Globus pallidus (tissue), 1 donor: ENCODE measurements at places on chromosomes 11 and 22.

DNA sequence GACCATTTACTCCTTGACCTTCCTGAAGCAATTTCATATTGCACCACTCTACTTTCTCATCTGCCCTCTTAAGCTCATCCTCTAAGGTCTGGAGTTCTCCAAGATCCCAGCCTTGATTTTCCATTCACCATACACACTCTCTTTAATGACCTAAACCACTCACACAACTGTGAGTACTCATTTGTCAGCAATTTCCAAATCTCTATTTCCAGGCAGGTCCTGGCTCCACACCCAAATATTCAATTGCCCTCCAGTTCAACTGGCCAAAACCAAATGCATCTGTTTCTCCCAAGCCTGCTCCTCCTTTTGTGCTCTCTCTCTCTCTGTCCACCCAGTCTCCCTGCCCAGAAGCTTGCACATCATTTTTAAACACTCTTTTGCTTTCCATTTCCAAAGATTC, 39.6 kb downstream of the NEU3 start:
- DNase-seq: no peak

- no peak for DNase-seq
These were observed 7.5 kb downstream of the ALDH3B2 start for GRCh38 chr11:67666676-67667489.

GRCh38 chr22:46913351-46913750, 150.9 kb downstream of the TBC1D22A start:
- no peak for DNase-seq

GRCh38 chr22:21966643-21967516, 14.2 kb upstream of the PPM1F start:
- DNase-seq: no peak

GRCh38 chr11:60367009-60367408, 11.3 kb upstream of the MS4A7 start:
- no peak for DNase-seq

DNA sequence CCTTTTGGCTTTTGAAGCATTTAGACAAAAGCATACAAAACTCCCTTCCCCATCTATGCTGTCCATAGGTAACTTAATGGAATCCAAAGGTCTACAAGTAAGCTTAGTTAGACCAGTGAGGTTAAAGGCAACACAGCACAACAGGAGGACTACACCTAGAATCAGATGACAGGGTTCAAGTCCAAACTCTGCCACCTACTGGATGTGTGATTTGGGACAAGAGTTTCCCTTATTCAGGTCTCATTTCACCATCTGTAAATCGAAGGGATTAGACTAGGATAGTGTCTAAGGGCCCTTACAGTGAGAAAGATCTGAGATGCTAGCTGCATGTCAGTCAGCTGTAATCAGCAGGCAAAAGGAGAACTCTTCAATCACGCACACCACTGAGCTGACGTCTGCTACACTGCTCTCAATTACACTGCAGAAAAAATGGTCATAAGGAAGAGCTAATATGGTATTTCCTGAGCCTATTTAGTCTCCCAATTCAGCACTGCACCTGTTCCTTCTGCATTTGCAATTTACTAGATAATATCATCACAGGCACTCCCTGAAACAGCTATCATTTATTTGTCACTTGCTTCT, 82.2 kb downstream of the SERGEF start:
- no peak for DNase-seq

GRCh38 chr11:11724994-11725393, 103.2 kb upstream of the GALNT18 start:
- DNase-seq: no peak

GRCh38 chr11:16297332-16297731, 59.0 kb downstream of the SOX6 start:
- no peak for DNase-seq

DNA sequence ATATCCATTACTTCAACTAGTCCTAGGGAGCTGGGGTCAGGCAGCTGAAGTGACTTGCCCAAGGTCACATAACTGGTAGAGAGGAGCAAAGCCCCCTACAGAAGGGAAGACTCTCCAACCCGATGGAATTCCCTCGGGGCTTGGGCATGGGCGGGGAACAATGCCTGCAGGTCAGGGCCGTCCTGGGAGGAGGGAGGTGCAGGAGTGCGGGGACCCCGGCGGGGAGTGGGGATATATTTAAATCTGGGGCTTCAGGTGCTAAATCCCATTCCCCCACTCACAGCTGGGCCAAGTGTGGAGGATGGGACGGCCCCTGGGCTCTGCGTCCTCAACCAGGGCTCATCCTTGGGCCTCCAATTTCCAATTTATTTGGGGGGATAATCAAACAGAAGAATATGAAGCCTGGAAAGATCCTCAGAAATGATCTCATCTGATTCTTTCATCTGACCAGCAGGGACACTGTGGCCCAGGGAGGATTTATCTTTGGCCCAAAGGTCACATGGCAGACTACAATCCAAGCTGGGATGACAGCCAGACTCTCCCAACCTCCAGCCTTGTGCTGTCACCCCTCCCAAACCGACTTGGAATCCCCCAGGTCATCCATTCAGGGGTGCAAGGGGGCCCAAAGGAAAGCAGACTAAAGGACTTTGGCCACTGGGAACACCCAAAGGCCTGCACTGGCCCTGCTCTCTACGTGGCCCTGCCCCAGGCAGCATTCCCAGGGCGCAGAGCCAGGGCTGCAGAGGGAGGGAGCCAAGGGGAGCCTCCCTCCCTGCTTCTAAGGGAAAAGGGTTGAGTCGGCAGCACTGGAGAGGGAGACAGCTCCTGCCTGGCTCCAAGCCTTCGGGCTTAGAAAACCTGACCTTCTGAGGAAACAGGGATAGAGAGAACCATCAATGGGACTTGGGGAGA, 8.7 kb upstream of the C1QTNF6 start:
- peak; percentile 32 for DNase-seq

DNA sequence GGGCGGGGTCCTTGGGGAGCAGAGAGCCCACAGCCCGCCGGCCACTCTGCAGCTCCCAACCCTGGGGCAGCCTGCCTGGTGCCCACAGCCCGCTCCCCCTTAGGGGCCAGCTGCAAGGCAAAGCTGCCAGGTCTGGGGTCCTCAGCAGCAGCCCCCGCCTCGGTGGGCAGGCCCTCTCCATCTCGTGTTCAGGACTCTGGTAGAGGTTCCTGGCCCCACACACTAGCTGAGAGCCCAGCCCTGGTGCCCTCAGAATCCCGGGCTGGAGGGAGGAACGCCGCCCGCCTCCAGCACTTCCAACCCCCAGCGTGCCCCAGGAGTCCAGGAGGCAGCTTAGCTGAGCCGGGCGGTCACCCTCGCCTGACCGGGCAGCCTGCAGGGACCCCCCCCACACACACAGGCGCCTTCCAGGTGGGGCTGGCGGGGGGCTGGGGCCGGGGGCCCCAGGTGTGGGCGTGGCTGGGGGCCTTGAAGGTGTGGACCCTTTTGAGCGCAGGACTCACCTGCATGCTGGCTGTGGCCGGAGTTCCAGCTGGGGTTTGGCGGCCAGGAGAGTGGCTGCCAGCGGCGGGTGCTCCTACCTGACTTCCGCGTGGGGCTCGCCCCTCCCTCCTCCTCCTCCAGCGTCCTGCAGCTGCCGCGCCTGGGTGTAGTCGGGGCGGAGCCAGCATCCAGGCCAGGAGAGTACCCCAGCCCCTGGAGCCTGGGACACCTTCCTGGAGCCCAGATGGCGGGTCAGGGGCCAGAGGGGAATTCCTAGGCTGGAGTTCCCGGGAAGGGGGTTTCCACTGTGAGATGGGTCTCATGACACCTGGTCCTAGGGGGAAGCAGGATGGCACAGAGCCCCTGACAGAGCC, at the start of gene ANO9:
Gene ANO9 (minus strand): TSS at position 594 of the 857 bp plus-strand sequence. CDS start 85 bp downstream, at position 509.
- no peak for DNase-seq

DNA sequence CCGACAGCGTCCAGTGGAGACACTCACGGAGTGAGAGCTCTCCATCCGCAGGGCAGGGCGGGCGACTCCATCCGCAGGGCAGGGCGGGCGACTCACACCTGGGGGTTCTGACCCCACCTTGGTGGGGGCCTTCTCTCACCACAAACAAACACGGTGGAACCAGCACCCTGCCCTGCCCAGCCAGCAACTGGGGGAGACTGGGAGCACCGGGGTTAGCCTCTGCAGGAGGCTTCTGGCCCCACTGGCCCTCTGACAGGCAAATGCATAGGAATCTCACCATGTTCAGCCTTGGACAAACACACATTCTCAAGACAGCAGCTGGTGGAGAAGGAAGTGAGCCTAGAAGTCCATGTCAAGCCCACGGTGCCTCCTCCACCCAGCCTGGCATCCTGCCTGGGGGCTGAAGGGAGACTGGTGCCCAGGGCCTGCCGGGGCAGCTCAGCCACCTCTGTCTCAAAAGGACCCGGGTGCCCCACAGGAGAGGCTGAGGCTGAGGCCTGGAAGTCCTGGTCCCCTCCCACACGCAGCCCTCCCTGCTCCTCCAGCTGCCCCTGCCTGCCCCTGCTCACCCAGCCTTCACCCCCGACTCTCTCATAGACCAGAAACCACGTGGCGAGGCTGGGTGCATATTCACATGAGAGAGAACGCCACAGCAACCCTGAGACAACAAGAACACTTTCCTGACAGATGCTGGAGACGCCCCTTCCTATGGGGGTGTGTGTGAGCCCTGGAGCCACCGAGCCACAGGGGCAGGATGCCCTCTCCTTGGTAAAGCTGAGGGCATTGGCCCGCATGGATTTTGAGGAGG, 98.4 kb upstream of the B3GAT1 start:
- no peak for DNase-seq

DNA sequence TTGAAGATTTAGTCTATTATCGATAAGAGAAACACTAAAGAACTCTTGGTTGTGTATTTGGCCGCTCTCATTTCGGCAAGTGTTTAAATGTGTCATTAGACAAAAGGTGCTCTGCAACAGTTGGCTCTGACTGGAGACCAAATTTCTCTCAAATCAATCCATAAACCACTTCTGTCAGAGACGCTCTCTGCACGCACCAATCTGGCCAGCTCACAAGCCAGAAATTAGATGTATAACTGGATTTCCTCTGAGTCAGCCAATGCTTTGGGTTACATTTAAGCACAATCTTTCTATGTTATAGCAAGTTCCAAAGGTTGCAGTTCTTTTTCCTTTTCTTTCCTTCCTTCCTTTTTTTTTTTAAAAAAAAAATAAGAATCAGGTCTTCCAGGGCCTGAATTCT, 17.6 kb upstream of the PARVA start:
- DNase-seq: no peak

DNA sequence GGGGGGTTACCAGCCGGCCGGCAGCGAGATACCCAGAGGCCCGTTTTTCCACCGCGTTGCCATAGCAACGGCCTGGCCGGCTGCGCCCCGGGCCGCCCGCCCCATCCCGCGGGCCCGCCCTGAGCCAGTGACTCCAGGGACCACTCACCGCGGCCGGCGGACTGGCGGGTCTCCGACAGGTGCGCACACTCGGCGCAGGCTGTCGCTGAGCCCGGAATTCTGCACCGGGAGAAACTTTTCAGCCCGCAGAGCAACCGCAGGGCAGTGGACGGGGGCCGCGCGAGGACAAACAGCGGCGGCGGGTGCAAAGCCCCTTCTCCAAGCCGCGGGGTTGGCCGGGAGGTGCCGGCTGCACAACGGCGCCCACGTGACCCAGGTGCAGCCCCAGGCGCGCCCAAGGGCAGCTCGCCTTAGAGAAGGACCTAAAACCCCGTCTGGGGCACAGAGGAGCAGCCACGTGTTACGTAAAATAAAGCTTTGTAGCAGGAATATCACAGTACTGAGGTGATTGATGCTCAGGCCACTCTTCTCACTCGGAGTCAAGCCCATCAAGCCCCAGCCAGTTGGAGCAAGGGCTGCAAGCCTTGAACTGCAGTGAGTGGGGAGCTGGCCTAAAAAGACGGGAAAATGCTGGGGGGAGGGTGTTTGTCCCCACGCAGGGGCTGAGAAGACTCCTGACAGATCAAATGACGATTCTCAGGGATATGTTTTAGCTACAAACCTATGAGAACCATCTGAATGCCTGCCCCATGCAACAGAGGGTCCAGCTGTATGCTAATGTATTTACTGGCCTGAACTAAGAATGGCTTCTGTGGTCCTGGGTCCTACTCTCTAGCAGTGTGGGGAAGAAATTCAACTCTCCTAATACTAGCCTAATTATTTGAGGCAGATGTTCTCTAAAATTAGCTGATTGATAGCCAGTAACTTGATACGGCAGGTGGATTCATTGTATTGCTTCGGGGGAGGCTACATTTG, at the start of gene STK33:
Gene STK33 (minus strand): TSS at position 294 of the 975 bp plus-strand sequence. CDS start 119,323 bp downstream, outside the sequence.
- DNase-seq: no peak

DNA sequence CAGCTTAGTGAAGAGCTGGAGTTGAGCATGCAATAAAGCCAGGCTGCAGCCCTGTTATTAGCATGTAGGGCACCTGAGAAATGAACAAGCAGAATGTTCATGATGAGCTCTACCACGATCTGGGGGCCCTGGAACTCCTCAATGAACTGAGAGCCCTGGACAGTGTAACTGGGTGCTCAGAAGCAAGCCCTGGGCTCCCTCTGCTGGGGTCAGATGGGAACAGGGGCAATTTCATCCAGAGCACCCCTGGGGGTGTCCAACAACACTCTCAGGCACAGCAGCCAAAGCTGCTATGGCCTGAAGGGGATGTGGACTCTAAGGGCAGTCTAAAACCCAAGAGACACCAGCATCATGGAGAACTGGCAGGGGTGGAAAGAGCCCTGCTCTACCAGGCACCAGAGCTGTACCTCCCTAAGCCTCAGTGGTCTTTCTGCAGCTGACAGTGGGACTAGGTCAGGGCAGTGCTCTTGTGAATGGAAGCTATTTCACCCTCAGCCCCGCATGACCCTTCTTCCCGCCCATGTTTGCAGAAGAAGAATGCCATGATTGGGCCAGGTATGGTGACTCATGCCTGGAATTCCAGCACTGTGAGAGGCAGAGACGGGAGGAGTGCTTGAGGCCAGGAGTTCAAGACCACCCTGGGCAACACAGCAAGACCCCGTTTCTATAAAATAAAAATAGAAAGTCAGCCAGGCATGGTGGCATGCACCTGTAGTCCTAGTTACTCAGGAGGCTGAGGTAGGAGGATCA, 28.9 kb downstream of the THOC5 start:
- DNase-seq: no peak

- no peak for DNase-seq
These were observed 361.8 kb downstream of the TENM4 start for GRCh38 chr11:79078999-79079398.

GRCh38 chr11:16406226-16406625, 49.9 kb upstream of the SOX6 start:
- DNase-seq: no peak

GRCh38 chr22:24703101-24703500, 71.4 kb downstream of the PIWIL3 start:
- DNase-seq: no peak

GRCh38 chr11:12248330-12248729, 129.0 kb upstream of the PARVA start:
- DNase-seq: peak; percentile 79

- DNase-seq: no peak
These were observed 20.5 kb upstream of the TEAD1 start for GRCh38 chr11:12653729-12654128.

- DNase-seq: no peak
These were observed 10.6 kb downstream of the TSPAN32 start for GRCh38 chr11:2312232-2313042.

- DNase-seq: no peak
These were observed 35.9 kb upstream of the MMP20 start for GRCh38 chr11:102661040-102661439.

GRCh38 chr11:83275888-83276641, 10.1 kb downstream of the CCDC90B start:
- DNase-seq: no peak

GRCh38 chr22:24430431-24431308, 3.3 kb downstream of the ADORA2A start:
- no peak for DNase-seq

- no peak for DNase-seq
These were observed 7.4 kb upstream of the SEC14L6 start for GRCh38 chr22:30553971-30554370.
